ENCODE measurements at places on chromosomes 7 and 10. TPM values are rescaled to one million over a fixed set of nuclear protein-coding genes. Genes with fewer than 3 reads are reported as not detected.

- no peak for DNase-seq
These were observed 11.3 kb downstream of the INPP5A start for GRCh38 chr10:132548869-132549268.

- no peak for DNase-seq
These were observed 92.0 kb upstream of the RPA3 start for GRCh38 chr7:7810380-7810779.

DNA sequence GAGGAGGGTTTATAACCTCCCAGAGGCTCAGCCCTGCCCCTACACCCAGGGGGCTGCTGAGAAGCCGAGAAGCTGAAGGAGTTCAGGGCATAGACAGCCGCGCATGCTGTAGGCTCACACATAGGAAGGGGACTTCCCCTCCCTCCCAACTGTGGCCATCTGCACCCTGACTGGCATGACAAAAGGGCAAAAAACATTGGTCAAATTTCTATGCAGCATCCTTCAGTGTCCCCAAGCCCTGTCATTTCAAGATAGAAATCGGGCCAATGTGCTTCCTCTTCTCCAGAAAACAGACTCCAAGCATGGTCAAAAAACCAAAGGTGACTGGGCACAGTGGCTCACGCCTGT, 55.9 kb upstream of the MYL10 start:
- no peak for DNase-seq

DNA sequence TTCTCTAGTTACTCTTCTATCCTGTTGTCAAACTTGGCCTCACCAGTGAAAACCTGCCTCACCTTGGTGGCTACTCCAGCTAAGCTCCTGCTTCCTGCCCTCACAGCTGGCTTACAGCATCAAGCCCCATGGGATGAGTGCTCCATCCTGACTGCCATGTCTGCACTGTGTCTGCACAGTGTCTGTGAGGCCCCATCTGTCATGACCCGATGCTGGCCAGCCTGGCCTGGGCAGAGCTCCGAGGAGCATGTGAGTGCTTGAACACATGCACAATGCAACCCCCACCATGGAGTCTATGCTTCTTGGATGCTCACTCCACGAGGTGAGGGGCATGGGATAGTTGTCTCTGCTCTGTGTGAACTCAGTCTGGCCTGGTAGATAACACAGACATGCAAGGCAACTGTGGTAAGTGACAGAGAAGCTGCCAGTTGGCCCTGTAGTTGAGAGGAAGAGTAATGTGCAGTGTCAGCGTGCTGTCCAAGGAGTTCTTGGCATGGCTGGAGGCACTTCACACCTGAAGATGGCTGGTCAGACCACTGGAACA, 207.1 kb upstream of the ZNF32 start:
- no peak for DNase-seq

DNA sequence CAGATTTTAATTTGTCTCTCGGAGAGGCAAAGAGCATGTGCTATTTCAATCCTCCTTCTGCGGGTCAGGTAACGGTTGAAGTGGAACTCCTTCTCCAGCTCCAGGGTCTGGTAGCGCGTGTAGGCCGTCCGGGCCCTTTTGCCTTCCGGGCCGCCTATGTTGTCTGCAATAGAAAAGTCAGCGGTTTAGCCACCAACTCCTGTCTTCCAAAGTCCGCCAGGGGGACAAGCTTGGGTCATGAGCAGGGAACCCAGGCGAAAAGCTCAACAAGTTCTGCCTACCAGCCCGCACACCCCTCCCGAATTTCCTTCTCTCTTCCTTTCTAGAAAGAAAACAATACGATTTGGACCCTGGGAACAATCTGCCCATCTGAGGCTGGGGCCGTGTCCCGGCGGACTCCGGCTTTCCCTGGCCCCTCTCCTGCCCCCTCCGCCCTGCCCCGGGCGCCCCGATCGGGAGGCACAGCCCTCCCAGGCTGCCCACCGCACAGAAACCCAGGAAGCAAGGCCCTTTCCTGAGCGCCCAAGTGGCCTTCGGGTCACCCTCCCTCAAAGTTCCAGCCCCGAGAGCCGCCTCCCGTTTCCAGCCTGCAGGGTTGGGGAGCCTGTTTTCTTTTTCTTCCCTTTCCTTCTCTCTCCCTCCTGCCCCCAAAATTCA, 1.4 kb downstream of the HOXA5 start:
- no peak for DNase-seq

- DNase-seq = no peak
These were observed 20.6 kb upstream of the CDCA7L start for GRCh38 chr7:21966271-21966670.

The CALN1 gene
- total RNA-seq = not detected

The EGFR gene
- 79.3 TPM for total RNA-seq

The ARHGEF35 gene
- not detected for total RNA-seq

The CDNF gene
- total RNA-seq = 1.2 TPM

The NKX1-2 gene
- total RNA-seq = 0.22 TPM

All from A172 (cell line).